ENCODE measurements at places on chromosomes 4 and X. TPM values are rescaled to one million over a fixed set of nuclear protein-coding genes. Genes with fewer than 3 reads are reported as not detected.

DNA sequence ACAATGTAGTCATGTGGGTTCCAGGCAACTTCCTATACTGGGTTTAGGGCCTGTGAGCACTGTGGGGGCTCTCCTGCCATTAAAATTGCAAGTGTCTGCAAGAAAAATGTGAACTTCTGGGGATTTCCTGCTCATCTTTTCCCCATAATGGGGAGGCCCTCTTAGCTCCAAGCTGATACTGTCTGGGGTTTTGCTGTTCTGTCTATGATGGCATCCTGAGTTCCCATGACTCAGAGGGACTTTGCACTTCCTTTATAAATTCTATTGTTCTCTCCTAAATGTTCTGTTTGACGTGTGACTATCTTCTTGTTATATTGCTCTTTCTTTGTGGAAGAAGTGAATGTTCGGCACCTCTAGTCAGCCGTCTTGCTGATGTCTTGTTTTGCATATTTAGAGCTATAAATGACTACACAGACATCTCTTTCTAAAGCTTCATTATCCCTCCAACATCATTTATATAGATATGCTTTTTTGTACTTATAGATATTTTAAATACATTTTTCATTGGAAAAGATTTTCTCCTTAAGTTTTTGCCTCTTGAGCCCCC is 465.8 kb downstream of the NAF1 start:
- DNase-seq = no peak

- no peak for DNase-seq
These were observed 642.6 kb upstream of the LCORL start for GRCh38 chr4:18664171-18664570.

- DNase-seq = no peak
These were observed 557.6 kb upstream of the DIPK2B start for GRCh38 chrX:45758319-45758718.

- no peak for DNase-seq
These were observed 376.4 kb upstream of the NOCT start for GRCh38 chr4:138639018-138639741.

DNA sequence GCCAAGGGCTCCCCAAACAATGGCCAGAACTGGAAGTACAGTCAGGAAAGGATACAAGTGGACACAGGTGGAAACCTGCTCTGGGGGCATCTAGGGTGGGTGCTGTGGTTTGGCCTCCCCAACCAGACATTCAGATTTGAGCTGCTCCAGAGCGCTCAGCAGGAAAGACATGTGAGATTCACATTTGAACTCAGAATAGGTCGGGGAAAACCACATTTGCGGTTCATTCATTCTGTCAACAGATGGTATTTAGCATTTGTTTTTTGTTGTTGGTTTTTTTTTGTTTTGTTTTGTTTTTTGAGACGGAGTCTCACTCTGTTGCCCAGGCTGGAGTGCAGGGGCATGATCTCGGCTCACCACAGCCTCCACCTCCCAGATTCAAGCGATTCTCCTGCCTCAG is 44.0 kb downstream of the STEEP1 start:
- DNase-seq = no peak

Gene PCYT1B
- polyA plus RNA-seq = 1.2 TPM

DNA sequence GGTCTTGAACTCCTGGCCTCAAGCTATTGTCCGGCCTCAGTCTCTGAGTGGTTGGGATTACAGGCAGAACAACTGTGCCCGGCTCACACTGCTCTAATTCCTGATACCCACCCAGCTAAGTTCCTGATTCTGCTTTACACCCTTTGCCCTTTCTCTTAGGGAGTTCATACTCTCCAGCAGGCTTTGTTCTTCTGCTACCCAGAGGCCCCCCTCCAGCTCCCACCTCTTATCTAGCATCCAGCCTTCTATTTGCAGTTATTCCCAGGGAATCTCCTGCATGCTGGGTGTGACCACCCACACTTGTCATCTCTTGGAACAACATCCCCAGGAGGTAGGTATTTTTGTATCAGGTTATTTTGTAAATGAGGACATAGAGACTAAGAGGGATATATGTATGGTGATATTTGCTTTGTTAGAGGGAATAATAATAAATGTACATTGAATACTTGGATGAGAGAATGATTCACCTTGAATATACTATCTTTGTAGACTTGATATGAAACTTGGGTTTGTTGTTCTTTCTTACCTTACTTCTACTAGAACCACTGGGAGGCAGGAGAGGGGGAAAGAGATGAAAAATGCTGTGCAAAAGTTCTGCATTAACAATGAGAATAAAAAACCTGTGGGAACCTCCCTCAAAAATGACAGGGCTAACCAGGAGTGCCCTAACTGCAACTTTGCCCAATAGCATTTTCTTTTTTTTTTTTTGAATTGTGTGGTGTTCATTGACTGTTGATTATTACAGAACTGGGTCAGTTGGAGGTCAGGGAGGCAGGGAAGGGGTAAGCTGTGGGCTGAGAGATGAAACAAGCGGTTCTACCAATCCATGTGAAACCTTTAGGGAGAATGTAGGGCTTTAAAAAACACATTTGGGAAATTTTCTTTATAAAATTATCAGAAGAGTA is 157.4 kb downstream of the SPRY1 start:
- DNase-seq = no peak

Gene PNMA6F
- polyA plus RNA-seq = not detected

- no peak for DNase-seq
These were observed 5.6 kb upstream of the KLHL2 start for GRCh38 chr4:165201806-165202205.

GRCh38 chrX:120752431-120753082 is 122.7 kb upstream of the C1GALT1C1 start:
- DNase-seq = peak; percentile 34

- DNase-seq = peak; percentile 55
These were observed 120.3 kb downstream of the RASL11B start for GRCh38 chr4:52982255-52982945.

- DNase-seq = no peak
These were observed 133.8 kb downstream of the KLHL13 start for GRCh38 chrX:117982694-117983392.

- no peak for DNase-seq
These were observed 56.8 kb downstream of the RXFP1 start for GRCh38 chr4:158578476-158578875.

DNA sequence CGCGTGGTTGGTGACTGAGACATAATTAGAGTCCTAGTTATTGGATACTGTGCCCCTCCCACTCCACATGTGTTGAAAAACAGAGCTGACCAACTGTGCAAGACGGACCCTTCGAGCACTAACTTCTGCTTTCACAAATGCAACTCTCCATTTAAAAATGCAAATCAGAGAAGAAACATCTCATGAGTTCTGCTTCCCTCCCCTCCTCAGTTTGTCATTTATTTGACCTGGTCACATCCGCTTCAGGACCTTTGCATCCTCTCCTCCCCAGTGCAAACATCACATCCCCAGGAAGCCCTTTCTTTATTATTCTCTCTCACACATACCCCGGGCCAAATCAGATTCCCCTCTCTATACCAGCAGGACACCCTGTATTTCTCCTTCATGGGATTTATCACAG is 38.1 kb upstream of the NOCT start:
- no peak for DNase-seq

GRCh38 chr4:140372751-140373327 is 607 bp upstream of the SCOC start:
- DNase-seq = no peak

- no peak for DNase-seq
These were observed 18.6 kb upstream of the ADRA2C start for GRCh38 chr4:3747581-3747904.

GRCh38 chr4:101074326-101074725 is 273.0 kb downstream of the PPP3CA start:
- no peak for DNase-seq

Gene PIGA
- 6.5 TPM for polyA plus RNA-seq

DNA sequence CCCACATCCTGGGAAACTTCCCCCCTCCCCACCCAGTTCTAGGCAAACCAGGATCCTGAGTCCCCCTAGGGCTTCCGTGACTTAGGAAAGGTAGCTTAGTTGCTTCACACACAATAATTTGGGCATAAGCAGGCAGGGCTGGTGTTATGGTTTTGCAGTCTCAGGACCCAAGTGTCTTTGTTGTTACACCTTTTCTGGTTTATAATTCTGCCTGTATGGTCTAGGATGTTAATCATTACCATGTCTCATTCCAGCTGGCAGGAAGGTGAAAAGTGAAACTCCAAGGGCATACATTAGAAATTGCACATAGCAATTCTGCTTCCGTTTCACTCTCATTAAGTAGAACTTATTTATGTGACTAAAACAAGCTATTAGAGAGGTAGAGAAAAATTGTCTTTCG is 16.8 kb downstream of the UGT8 start:
- DNase-seq = no peak

GRCh38 chrX:40391662-40392061 is 189.1 kb upstream of the ATP6AP2 start:
- DNase-seq = no peak

- DNase-seq = no peak
These were observed 184.2 kb downstream of the CDS1 start for GRCh38 chr4:84767168-84767567.

Gene SLC49A3
- polyA plus RNA-seq = 19.1 TPM

- DNase-seq = no peak
These were observed 331.7 kb upstream of the GIMD1 start for GRCh38 chr4:106700321-106700720.

GRCh38 chr4:8393593-8394038 is 46.9 kb downstream of the ACOX3 start:
- DNase-seq = no peak

Gene GABRQ
- polyA plus RNA-seq = 0.85 TPM

DNA sequence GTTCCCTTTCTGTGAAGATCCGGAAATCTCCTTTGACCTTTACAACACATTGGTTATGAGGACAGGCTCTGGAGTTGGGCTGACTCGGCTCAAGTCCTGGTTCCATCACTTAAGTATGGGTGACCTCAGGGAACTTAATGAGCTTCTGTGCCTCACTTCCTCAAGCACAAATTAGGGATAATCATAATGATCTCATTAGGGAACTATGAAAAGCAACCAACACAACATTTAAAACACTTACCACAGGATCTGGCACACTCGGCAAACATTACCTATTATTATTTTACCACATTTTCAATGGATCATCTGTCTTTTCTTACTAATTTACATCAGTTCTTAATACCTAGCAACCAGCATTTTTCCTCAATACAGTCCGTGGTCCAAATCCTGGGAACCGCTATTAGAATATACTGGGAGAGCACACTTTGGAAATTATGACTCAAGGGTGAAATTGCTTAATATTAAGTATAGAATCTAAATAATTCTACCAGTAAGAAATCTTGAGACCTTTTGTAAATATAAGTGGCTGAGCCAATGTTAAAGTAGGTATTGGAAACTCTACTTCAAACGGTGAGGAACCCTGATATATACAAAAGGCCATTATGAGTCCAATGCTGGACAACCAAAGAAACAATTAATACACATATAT is 19.6 kb downstream of the ADGRA3 start:
- DNase-seq = no peak

DNA sequence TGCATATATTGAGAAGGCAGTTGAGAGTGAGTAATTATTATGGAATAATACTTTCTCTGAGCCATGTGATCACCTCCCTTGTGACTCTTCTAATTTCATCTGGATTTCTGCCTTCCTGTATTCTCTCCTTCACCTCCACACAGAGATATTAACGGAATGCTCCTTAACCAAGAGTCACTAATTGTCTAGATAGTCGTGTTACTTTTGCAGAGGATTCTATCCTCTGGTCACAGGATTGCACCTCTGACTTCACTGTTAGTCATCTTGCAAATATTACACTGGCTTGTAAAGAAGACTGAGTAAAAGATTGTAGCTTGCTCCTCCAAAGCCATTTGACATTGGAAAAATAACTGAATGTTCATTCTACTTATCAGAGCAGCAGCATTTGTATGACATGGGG is 160.9 kb downstream of the SH2D1A start:
- no peak for DNase-seq

All from hindlimb muscle (tissue), 1 donor.